ENCODE measurements at places on chromosomes 2 and 18. TPM values are rescaled to one million over a fixed set of nuclear protein-coding genes. Genes with fewer than 3 reads are reported as not detected.

DNA sequence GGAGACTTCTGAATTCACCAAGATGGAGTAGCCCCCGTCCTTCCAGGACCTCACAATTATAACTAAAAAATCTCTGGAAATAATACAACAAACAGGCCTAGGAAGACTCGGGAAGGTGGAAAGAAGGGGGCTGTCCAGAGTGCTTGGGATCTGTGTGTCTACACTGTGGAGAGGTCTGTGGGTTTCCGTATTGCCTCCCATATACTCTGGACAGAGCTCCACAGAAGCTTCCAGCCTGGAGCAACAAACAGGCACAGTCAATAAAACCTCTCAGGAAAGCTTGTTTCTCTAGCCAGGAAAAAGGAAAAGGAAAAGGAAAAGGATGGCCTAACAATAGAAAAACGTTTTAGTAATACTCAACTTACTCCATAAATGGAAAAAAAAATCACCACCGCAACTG, 655.9 kb downstream of the DSC3 start:
- no peak overlapping the region for H3K4me3 ChIP-seq
- H3K27ac ChIP-seq = no peak overlapping the region
- no peaks in the 10 kb centered on the region for H3K4me1 ChIP-seq
- H3K27me3 ChIP-seq = no peaks in the 10 kb centered on the region

- H3K4me1 ChIP-seq = no peaks in the 10 kb centered on the region
- H3K27ac ChIP-seq = no peak overlapping the region
- no peaks in the 10 kb centered on the region for H3K36me3 ChIP-seq
Measured at GRCh38 chr2:173855661-173856060, 109.5 kb downstream of the SP3 start.

DNA sequence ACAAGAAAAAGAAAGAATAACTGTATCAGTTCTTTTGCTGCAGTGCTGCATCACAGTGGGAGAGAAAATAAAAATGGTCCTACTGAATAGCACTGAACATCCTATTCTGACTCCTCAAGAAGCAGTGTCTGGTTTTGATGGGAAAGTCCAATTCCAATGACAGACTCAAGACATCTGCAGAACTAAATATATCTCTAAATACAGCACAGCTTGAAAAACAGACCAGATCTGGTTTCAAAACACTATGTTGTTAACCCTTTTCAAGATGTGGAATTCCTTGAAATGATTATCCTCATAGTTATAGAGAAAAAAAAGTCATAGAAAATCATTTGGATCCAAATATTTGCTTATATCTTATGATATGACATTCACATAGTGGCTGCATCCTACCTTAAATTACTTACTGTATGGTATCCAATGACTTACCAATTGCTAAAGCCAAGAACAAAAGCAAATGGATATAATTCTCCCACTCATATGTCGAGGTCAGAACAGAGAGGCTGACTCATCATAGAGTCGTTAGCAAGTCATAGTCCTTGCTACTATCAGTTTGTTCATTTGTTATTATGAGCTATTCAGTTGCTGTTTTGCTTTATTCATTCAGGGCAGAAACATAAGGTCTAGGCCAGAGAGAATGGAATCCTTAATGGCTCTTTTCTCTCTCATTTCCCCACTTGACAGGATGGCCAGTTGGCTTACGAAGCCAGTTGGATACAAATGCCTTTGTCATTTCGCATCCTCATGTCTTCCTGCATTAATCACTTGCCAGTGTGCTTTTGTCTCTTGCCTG, 62.5 kb upstream of the ACVR2A start:
- H3K4me1 ChIP-seq = no peaks in the 10 kb centered on the region
- H3K4me3 ChIP-seq = no peak overlapping the region
- H3K27ac ChIP-seq = no peak overlapping the region
- no peaks in the 10 kb centered on the region for H3K36me3 ChIP-seq
- DNase-seq = no peak

TSPYL6 gene
- total RNA-seq = not detected

CAPN14 gene
- total RNA-seq = 0.15 TPM

DNA sequence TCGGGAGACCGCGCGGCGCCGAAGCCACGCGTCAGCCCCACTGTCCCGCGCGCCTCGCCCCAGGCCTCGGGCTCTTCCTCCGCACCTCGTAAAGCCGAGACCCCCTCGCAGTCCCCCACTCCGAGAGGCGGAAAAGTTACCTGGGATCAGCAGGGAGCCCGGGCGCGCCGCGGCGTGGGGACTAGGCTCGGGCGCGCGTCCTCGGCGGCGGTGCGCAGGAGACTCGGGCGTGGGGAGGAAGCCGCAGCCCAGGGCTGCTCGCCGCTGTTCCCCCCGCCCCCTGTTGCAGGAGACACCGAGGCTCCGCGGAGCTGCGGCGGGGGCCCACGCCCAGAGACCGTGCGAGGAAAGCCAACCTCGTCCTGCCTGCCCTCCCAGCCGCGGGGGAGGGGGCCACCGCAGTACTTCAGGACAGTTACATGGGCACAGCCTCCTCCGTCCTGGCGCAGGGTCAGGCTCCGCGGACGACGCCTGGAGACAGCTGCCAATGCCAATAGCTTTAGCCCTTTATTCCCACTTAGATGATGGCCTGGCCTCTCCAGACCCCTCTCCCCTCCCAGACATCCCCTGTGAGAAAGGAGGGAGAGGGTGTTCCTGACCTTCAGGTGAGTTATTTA, at the start of gene EPB41L3:
EPB41L3 (minus strand) TSS at position 225 of the 617 bp plus-strand sequence. CDS start 54,814 bp downstream, outside the sequence.
- H3K4me3 ChIP-seq = no peak within 1 kb of the TSS
- peaks cover 6% of the 10 kb centered on the region for H3K4me1 ChIP-seq
- H3K27ac ChIP-seq = no peak within 1 kb of the TSS
- peaks cover 9% of the 10 kb centered on the region for H3K27me3 ChIP-seq
- H3K36me3 ChIP-seq = no peaks in the 10 kb centered on the region

GRCh38 chr2:235527806-235528469, 34.1 kb downstream of the AGAP1 start:
- no peak for DNase-seq
- H3K36me3 ChIP-seq = no peaks in the 10 kb centered on the region
- H3K4me1 ChIP-seq = no peaks in the 10 kb centered on the region

- no peak overlapping the region for H3K4me3 ChIP-seq
- H3K4me1 ChIP-seq = no peaks in the 10 kb centered on the region
Measured at GRCh38 chr2:5697562-5697961, 5.4 kb downstream of the SOX11 start.

LAMA3 gene
- total RNA-seq = 0.26 TPM

OTOS gene
- total RNA-seq = not detected

TM4SF20 gene
- not detected for total RNA-seq

DNA sequence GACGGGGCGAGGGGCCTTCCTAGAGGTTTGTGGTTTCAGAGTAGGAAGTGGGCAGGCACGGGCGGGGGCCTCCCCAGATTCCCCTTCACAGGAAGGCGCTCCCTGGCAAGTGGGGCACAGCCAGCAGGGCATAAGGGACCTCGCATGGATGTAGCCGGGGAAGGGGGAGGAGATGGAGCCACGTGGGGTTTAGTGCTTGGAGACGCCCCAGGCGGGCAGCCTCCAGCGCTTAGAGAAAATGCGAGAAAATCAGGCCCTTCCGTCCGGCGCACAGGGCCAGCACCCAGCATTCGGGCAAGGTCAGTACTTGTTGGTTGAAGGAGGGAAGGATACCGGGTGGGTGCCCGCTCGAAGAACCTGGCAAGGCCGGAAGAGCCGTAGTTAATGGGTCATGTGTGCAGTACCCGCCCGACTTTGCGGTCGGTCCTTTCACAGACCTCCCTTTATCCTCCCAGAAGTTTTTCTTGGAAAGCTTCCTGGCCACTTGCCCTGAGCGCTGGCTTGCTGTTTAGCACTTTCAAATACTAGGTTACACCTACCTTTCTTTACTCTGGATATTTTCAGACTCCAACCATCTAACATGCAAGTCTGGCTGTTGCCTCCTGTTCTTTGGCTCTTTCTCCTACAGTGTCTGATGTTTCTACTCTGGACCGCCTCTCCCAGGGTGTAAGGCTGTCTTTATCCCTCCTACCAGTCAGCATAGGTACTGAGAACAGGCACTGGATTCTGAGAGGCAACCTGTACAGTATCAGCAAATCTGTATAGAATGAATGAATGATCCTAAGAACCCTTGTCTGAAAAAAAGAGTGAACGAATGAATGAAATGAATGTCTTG, 78.1 kb downstream of the CIB4 start:
- no peaks in the 10 kb centered on the region for H3K36me3 ChIP-seq
- H3K4me3 ChIP-seq = no peak overlapping the region
- DNase-seq = no peak
- peaks cover 2% of the 10 kb centered on the region for H3K4me1 ChIP-seq
- peaks cover 66% of the 10 kb centered on the region for H3K27me3 ChIP-seq

SGPP2 gene
- 2.2 TPM for total RNA-seq

ARHGAP28 gene
- total RNA-seq = 0.29 TPM

DNA sequence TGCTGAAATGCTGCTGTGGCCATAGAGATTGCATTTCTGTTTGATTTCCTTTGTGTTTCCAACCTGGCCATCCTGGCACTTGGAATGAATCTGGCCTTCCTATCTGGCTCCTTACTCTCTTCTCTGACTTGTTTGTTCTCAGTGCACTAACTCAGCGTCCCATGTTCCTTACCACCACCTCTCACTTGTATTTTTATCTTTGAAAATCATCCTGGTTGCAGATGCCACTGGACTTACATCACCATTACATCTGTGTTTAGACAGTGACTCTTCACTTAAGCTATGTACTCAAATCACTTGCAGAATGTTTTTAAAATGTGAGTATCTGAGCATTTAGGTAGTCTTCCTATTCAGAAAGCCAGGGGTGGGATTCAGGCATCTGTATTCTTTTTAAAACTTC, 239.5 kb downstream of the WDR7 start:
- no peak overlapping the region for H3K27ac ChIP-seq
- H3K4me1 ChIP-seq = no peaks in the 10 kb centered on the region
- no peaks in the 10 kb centered on the region for H3K27me3 ChIP-seq
- H3K36me3 ChIP-seq = peaks cover 5% of the 10 kb centered on the region
- no peak overlapping the region for H3K4me3 ChIP-seq

SLC66A3 gene
- total RNA-seq = 16.9 TPM

DNA sequence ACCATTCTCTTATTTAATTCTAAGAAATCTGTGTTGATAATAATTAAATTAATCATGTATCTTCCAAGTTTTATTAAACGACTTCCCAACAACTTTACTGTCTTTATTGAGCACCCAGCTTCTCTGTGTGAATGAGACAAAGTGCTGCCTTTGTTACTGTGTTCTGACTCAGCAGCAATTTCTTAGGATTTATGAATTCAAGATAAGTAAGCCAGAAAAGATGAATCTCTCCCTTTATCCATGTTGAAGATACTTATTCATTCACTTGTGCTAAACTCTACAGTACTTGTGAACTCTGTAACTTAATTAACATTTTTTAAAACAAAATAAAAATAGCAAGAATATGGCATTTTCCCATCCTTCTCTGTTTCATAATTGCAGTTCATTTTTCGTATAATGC, 1403.3 kb upstream of the DDX18 start:
- H3K4me3 ChIP-seq = no peak overlapping the region
- DNase-seq = no peak
- H3K27ac ChIP-seq = no peak overlapping the region
- no peaks in the 10 kb centered on the region for H3K36me3 ChIP-seq
- no peaks in the 10 kb centered on the region for H3K27me3 ChIP-seq
- no peaks in the 10 kb centered on the region for H3K4me1 ChIP-seq

RAPH1 gene
- 4.4 TPM for total RNA-seq

- H3K4me3 ChIP-seq = no peak overlapping the region
- no peaks in the 10 kb centered on the region for H3K27me3 ChIP-seq
- no peak overlapping the region for H3K27ac ChIP-seq
- no peak for DNase-seq
Measured at GRCh38 chr2:147177071-147177857, 667.6 kb upstream of the ACVR2A start.

DNA sequence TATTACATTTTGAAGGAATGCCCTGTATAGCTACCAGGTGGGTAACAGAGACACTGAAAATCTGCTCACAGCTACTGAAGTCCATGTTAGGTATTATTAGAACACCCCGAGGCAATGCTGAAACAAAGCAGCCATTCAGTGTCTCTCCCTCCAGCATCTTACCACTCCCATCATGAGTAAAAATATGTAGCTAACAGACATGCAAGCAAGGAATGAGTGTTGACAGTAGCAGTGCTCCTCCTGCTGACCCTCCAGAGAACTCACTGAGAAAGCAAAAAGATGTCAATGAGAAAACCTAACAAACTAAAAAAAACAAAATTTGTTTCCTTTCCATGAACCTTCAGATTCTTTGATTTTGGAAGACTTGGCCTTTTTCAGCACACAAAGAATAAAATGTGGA, 393.9 kb downstream of the LRRTM1 start:
- no peaks in the 10 kb centered on the region for H3K27me3 ChIP-seq
- no peak overlapping the region for H3K4me3 ChIP-seq
- H3K27ac ChIP-seq = no peak overlapping the region
- H3K4me1 ChIP-seq = no peaks in the 10 kb centered on the region

DNA sequence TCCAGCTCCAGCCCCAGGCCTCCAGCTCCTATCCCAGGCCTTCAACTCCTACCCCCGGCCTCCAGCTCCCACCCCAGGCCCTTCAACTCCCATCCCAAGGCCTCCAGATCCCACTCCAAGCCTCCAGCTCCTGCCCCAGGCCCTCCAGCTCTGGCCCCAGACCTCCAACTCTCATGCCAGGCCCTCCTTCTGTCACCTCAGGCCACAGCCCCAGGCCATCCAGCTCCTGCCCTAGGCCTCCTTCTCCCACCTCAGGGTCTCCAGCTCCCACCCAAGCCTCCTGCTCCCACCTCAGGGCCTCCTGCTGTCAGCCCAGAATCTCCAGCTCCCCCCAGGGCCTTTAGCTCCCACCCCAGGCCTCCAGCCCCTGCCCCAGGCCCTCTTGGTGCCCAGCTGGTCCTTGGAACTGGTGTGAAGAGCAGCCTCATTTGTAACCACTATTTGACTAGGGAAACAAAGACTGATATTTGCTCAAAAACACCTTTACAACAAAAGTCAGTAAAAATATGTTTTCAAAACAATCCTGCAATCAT, 67.8 kb upstream of the SALL3 start:
- DNase-seq = no peak
- peaks cover 13% of the 10 kb centered on the region for H3K27me3 ChIP-seq
- H3K4me3 ChIP-seq = no peak overlapping the region
- no peaks in the 10 kb centered on the region for H3K36me3 ChIP-seq
- H3K27ac ChIP-seq = no peak overlapping the region

NTSR2 gene
- not detected for total RNA-seq
